Mesendoderm (in vitro differentiated cells): ENCODE measurements at places on chromosomes 16 and 17.

GRCh38 chr17:48307814-48308411 lies 122.1 kb downstream of the SKAP1 start:
- DNase-seq = peak; percentile 64

DNA sequence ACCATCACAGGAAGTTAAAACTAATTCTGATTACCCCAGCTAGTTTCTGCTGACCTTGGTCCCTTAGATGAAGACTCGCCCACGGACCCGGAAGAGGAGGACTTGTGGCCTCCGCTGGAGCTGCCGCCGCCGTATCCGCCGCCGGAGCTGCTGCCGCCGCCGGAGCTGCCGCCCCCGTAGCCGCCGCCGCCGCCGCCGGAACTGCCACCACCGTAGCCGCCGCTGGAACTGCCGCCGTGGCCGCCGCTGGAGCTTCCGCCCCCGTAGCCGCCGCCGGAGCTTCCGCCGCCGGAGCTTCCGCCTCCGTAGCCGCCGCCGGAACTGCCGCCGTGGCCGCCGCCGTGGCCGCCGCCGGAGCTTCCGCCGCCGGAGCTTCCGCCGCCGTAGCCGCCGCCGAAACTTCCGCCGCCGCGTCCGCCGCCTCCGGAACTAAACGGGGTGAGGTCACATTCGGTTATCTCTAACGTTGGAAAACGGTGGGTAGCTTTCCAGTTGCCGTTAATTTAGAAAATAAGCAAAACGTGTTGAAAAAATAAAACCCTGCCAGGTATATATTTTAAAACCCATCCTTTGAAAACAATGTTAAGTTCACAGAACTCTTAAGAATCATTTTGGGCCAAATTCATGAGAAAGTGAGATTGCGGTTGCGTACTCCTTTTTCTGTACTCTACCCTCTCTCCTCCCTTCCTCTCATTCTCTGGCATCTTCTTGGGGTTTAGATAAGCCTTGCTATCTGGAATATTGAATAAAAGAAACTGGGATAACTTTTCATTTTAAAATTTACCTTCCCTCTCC lies 3.5 kb downstream of the KRT10 start:
- DNase-seq = peak; percentile 83

DNA sequence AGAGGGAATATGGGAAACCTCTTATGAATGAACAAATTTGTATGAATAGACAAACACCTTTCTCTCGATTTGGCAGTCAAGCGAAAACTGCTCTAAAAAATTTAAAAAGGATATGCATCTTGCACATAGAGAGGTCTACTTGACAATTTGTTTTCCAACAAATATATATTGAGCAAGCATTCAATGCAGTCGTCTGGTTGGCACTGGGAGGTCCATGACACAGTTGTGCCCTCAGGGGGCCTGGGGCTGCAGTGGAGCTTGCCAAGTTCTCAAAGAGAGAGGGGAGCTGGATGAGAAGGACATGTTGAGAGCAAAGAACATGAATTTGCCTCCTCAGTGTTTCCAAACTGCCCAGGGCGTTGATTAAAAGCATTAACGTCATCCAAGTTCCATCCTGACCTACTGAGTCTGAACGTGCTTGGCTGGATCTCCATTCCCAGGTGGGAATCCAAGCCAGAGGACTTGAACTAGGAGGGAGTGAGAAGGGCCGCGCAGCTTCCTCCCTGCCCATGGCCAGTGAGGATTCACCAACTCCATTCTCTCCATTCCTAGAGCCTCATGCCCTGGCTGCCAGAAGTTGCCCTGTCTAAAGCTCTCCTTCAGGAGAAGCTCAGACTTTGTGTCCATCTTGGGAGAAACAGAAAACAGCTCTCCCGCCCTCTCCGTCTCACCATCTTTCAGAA lies 24.5 kb downstream of the TBX2 start:
- DNase-seq = no peak

DNA sequence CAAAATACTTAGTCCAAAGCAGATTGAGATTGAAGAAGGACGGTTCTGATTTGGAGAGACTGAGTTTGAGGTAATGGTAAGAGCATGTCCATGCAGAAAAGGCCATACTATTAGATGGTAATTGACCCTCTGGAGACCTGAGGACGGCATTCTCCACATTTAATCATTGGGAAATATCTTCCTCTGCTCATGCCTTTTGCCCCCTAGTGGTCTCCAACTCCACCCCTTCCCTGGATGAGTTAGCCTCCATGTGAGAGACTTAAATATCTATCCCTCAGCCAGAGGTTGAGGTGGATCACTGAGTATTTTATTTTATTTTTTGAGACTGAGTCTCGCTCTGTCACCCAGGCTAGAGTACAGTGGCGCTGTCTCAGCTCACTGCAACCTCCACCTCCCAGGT lies 10.4 kb upstream of the OR3A1 start:
- no peak for DNase-seq

DNA sequence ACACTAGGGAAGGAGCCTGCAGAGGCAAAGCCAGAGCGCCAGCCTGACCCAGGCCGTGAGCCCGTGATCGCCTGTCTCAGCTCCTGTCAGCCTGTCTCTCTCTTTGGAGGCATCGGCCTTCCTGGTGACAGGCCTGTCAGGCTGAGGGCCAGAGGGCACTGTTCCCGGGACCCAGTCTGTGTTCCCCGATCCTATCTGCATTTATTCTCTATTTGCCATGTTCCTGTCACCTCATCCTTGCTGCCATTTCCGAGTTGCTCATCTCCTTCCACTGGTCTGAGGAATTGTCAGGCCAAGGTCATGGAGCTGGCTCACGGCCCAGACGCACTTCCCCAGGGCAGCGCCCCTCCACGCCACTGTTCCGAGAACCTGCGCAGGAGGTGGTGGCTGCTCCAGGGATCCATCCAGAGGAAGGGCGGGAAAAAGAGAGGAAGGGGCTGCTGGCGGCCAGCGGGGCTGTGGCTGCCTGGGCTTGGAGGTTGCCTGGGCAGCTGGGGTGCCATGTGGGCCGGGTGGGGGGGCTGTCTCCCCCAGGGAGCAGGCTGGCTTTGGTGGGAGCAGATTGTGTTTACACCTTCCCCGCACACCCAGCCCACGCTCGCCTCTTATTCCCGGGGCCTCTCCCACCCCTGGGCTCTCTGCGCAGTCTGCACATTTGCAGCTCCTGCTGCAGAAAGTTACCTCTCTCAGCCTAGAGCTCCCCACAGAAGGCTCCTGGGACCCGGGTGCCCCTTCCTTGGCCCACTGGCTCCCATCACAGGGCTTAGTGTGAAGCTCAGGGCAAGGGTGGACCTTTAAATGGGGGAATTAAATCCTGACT lies 4.9 kb downstream of the PRCD start:
- peak; percentile 34 for DNase-seq

DNA sequence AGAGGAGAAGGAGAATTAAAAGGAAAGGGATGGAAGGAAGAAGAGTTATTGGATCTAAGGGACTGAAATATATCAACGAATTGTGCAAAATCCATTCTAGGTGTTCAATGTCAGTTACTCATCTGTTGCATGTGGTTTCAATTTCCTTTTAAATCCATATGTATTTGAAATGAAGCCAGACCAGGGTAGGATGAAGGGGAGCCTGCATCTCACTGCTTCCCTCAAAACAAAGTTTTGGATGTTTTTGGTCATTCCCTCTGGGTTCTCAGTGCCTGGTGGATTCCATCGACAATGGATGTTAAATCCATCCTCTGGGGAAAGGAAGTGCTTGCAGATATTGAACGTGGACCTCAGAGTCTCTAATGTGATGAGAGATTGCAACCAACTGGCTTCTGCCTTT lies 103.5 kb upstream of the XYLT1 start:
- DNase-seq = no peak

- peak; percentile 69 for DNase-seq
Observed at GRCh38 chr16:87297918-87298631, 19.1 kb downstream of the C16orf95 start.

GRCh38 chr17:79600681-79601131 lies 10.1 kb downstream of the RBFOX3 start:
- no peak for DNase-seq

GRCh38 chr17:82021900-82022309 lies 773 bp downstream of the CENPX start:
- no peak for DNase-seq

- peak; percentile 81 for DNase-seq
Observed at GRCh38 chr16:68902003-68902968, 59.0 kb downstream of the TANGO6 start.

DNA sequence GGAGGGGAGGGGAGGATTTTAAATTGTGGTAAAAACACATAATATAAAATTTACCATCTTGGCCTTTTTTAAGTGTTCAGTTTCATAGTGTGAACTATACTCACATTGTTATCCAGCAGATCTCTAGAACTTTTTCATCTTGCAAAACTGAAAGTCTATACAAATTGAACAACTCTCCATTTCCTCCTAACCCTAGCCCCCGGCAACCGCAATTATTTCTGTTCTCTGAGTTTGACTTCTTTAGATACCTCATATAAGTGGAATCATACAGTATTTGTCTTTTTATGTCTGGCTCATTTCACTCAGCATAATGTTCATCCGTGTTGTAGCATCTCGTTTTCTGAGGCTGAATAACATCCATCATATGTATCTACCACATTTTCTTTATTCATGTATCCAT lies 30.0 kb upstream of the MRTFB start:
- DNase-seq = no peak

DNA sequence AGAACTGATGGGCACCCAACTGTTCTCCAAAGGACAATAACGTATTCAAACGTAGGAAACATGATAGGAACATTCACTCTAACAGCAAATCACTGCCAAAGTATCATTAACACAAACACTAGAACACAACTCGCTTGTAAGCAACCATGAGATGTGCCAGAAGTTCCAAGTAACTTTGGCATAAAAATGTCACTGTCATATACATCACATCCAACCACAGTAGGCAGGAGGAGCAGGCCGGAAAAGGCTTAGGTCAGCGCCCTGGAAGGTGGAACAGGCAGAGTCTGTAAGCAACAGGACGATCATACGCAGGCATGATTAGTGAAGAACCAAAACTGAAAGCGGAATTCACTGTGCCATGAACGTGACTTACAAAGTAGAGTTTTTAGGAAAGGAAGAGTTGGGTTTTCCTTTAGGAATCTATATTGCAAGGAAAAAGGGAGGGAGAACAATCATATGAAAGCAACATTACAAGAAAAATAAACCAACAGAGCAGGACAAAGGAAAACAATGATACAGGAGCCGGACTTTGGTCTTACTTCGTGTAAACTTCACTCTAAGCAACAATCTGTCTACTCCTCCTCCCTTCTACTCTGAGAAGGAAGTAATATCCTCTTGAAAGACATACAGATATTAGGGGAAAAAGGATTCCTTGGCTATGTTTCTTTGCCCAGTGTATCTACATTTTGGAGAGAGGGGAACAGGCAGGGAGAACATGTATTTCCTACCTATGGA lies 52.3 kb downstream of the YWHAE start:
- DNase-seq = no peak

GRCh38 chr17:28744972-28745785 lies 1.4 kb downstream of the TRAF4 start:
- peak; percentile 87 for DNase-seq

GRCh38 chr17:50953831-50954601 lies 87.9 kb upstream of the TOB1 start:
- DNase-seq = peak; percentile 69

GRCh38 chr16:84836234-84836647 lies 16.5 kb downstream of the CRISPLD2 start:
- peak; percentile 90 for DNase-seq

GRCh38 chr17:78933959-78934568 lies 8.9 kb upstream of the TIMP2 start:
- peak; percentile 76 for DNase-seq

DNA sequence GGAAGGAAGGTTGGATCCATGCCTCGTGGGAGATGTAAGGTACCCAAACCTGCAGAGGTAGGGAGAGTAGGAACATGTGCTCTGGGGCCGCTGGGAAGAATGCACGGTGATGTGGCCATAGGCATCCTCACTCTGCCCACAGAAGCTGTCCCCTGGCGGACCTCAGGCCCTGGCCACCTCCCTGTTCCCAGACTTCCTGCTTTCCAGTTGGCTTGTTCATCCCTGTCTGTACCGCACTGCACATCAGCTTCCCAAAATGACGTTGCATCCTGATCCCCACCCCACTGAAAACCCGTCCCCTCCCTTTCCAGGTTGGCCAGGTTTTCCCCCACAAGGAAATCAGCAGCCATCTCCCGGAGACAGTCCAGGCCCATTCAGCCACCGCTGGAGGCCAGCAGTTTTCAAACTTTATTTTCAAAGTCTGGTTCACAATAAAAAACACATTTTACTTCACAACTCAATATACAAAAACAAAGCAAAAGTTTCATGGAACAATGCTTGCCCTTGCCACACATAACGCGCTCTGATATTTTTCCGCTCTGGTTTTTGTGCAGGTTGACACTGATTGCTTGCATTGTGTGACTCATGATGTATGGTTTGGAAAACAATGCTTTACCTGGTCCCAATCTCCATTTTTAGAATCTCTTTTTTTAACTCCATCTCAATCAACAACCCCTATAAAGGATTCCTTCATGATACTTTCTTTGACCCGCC lies 143.0 kb downstream of the GAS7 start:
- no peak for DNase-seq

- peak; percentile 64 for DNase-seq
Observed at GRCh38 chr17:43698678-43699437, 37.1 kb upstream of the MEOX1 start.

DNA sequence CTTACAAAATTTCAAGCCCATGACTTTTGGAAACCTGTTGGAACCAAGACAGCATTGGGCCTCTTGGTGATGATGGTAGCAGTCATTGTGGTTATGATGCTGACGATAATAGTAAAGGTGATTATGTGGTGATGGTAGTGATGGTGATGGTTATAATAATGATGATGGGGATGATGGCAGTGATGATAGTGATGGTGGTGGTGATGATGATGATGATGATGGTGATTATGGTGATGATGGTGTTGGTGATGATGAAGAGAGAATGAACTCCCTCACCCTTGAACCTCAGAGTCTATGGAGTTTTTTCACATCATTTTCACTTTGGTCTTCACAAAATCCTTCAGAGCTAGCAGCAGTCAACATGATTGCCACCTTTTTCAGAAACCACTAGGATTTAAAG lies 105.3 kb upstream of the ASIC2 start:
- DNase-seq = no peak

- DNase-seq = peak; percentile 77
Observed at GRCh38 chr17:45246861-45247428, 14.9 kb downstream of the SPATA32 start.

DNA sequence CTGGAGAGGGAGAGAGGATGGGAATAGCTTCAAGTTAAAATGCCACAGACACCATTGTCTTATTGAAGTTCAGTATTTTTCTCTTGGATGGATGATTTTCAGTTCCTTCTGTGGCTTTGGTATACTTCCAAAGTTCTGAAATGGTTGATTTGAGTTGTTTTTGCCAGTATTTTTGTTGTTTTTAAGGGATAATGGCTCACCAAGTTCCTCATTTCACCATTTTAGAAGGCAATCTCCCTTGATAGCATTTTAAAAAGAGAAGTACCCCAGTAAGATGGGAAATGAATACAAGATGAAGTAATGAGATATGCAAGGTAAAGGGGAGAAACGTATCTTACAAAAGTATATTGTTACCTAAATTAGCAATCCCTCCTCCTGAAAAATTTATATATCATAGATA lies 18.5 kb upstream of the SPDYE4 start:
- no peak for DNase-seq

GRCh38 chr17:29753845-29754439 lies 131.2 kb upstream of the CORO6 start:
- DNase-seq = no peak
